ENCODE measurements at places on chromosomes 5 and 9.

DNA sequence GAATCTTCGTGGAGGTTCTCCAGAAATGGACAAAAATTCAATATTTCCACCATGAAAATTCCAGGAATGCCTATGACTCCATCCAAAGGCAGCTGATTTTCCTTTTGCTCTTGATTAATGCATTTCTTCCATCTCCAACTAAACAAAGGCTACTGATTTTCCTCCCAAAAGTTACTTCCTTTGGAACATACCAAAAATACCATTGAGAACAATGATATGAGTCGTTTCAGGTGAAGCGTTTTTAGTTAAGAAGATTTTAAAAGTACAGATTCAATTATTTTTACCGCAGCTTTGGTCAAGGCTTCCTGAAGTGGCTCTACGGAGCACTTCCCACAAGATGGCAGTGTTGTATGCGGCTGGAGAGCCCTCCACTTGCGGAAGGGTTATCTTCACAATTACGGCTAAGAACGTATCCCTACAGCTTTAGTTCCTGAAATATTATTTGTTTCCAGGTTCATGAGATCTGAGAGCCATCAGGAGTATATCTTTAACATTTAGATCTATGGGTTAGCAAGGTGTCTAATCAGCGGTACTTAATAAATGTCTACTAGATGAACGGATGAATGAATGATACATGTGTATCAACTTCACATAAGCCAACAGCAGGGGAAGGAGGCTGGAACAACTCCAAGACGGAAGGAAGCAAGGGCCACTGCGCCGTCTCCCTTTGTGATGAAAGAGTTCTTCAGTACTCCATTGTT is 35.9 kb upstream of the ARSB start:
- DNase-seq: peak; percentile 4

- no peak for DNase-seq
These were observed 107.7 kb downstream of the PDE4D start for GRCh38 chr5:59785676-59786333.

GRCh38 chr9:106104887-106105286 is 410.5 kb downstream of the TMEM38B start:
- DNase-seq: no peak

DNA sequence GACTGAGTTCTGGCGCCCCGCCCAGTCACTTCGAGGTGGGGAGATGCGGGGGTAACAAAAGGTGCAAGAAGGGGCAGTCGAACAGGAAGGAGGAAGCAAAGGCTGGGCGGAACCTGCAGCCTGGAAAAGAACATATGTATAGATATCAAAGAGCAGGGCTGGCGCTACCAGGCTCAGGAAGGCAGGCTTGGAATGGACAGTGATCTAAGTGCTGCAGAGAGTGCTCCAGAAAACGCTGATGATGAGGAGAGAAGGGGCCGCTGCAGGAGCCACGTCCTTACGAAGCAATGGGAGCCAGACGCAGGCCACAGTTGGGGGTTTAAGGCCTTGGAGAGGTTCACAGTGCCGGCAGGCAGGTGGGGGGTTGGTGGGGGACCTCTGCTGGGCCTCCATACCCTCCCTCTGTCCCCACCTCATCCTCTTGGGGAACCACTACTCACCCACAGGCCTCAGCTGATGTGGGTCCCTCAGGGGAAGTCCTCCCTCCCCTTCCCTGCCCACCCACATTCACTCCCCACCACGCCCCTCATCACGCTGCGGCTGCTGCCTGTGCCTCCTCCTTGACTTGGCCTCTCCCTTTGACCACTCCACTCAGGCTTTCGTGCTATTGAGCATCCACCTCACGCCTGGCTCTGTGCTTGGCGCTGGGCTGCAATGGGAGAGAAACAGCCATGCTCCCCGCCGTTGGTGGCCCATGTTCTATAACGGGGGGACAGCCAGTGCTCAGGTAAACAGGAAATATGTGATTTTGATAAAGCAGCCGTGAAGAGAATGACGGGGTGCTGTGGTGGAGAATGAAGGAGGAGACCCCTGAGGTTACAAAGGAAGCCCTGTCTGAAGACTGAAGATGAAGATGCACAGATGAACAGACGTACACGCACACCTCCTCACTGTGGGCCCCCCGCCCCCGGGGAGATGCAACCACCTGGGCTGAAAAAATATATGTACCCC is 40.5 kb upstream of the RPL26L1 start:
- DNase-seq: peak; percentile 61

DNA sequence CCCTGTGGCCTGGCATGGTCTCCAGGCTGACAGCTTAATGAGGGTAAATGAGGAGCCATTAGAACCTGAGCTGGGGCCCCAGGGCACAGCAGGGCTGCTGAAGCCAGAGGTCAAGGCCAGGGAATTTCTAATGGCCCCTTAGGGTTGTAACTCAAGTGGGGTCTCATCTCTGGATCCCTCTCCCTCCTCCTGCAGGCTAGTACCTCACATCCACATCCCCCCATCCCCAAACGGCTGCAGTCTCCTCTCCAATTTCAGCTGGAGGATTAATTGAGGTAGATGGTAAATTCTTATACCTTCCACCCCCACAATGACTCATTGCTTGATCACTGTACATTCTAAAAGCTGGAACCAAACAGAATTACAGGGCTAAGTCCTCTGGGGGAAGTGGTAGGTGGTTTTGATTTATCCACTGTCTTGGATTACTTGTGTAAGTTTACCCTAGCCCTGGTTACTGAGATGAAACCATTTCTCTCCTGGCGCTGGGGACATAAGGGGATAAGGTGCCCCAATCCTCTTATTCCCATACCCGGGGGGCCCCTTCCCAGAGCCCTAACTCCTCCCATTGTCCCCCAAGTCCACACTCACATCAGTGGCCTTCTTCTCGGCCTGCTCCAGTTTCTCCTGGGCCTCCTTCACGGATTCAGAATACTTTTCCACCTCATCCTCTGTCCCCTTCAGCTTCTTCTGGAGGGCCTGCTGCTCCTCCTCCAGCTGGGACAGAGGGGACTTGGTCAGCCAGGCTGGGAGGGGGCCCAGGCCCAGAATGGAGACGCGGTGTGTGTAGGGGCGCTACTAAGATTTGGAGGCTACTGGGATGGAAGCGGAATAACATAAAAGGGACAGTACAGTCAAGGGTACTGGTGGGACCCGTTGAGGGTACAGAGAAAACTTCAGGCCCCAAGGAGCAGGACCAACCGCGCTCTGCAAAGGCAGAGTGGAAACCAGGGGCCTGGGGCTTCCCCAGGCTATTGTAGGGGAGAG is 875 bp downstream of the TPM2 start:
- DNase-seq: no peak

GRCh38 chr9:120922404-120923195 is 4.0 kb downstream of the TRAF1 start:
- DNase-seq: no peak

GRCh38 chr5:80300125-80300524 is 19.7 kb upstream of the SPZ1 start:
- DNase-seq: no peak

- no peak for DNase-seq
These were observed 13.0 kb downstream of the TNIP1 start for GRCh38 chr5:151067632-151068432.

DNA sequence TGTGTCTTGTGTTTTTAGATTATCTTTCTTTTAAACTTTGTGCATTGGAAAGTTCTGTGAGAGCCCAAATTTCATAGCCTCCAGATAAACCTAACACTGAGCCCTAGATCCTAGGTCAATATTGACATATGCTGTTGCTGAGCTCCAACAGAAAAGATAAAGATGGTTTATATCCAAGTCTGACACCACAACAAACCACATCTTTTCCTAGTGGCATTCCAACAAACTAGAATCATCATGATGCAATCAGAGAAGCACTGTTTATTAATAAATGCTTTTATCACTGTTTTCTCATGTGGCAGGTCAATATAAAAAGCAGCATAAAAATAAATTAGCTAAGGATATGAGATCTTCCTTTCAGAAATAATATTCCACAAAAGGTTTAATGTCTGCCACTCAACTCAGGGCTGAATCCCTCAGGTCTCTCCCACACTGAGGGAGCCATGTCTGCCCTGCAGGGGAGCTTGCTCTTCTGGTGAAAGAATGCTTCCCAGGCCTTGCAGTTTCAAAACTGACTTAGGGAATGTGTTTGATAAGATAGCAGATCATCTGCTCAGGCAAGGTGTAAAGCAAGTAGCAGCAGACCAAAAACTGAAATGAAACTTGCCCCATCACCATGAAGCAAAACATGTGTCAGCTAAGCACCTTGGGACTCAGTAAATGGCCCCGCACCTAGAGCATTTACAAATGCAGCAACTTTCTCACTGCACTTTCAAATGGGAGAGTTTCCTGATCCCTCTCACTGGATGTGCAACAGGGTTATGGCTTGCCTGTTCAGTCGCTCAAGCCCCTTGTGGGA is 493.0 kb downstream of the AGTPBP1 start:
- DNase-seq: no peak

GRCh38 chr9:92181296-92181695 is 66.1 kb upstream of the SPTLC1 start:
- no peak for DNase-seq

DNA sequence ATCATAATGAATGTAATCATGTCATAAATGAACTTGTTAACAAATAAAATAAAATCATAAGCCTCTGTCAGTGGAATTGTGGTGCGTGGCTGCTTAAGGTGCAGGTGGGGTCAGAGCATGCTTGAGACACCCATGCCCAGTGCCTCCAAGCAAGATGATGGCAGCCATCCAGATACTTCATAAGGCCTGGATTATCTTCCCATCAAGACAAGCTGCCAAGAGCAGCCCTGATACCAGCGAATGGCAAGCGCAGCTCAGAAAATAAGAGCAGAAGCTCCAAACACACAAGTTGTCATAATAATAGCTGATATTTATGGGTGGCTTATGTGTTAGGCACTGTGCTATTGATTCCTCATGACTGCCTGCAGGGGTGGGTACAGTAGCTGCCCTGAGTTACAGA is 21.8 kb upstream of the LMX1B start:
- DNase-seq: no peak

DNA sequence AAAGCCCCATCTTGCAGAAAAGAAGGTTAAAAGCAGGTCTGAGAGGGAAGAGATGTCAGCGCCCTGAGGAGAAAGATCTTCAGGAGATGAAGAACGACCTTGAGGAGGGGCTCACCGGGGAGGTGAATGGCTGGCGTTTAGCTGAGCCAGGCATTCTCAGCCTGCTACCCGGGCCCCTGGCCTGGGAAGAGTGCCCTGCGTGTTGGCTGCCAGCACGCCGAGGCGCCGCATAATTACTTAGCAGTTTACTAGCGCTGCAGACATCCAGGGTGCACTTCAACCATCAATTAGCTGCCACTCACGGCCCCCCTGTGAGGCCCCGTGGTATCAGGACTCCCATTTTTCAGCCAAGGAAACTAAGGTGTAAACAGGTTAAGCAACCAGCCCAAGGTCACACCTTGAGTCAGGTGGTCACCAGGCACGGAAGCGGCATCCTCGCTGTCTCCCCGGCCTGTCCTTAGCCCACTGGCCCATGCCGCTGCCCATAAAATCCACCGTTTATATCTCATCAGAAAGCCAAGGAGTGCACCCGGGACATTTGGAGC is 551.9 kb downstream of the BNC2 start:
- DNase-seq: no peak

DNA sequence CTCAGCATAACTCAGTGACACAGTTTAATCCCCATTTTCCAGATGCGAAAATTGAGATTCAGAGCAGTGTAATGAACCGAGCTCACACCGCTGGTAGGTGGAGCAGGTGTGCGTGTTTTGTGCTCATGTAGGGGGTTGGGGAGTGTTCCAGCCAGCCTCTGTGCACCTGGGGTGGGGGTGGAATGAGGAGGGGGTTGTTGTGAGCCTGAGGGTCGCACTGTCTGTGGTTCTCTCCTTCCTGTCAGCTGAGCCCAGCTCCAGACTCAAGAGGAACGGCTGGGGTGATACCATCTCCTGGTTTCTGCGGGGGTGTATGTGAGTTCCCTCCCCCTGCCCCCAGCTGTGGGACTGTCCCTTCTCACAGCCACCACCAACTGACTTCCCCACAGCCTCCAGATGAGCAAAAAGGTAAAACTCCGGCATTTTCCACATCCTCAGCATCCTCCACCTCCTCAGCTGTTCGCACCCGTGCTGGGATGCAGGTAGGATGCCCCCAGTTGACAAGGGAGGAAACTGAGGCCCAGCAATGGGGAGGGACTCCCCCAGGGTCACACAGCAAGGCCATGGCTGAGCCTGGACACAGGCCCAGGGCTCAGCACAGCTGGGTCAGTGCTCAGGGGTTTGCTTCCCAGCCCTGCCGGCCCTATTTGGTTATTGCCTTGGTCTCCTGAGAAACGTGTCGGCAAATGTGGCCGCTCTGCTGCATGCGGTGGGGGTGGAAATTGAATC is 2.1 kb downstream of the SH2D3C start:
- DNase-seq: peak; percentile 69

DNA sequence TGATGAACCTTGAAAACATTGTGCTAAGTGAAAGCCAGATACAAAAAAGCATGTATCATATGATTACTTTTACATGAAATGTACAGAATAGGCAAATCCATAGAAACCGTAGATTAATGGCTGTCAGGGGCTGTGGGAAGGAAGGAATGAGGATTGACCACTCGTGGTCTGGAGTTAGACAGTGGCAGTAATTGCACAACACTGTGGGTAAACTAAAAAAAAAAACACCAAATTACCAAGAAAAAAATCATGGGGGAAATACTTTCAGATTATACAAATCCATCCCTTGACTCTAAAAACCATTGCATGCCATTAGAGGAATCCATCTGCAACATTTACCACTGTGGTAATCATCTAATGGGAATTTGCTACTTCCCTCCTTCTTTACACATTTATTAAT is 140.0 kb downstream of the SIL1 start:
- DNase-seq: no peak

DNA sequence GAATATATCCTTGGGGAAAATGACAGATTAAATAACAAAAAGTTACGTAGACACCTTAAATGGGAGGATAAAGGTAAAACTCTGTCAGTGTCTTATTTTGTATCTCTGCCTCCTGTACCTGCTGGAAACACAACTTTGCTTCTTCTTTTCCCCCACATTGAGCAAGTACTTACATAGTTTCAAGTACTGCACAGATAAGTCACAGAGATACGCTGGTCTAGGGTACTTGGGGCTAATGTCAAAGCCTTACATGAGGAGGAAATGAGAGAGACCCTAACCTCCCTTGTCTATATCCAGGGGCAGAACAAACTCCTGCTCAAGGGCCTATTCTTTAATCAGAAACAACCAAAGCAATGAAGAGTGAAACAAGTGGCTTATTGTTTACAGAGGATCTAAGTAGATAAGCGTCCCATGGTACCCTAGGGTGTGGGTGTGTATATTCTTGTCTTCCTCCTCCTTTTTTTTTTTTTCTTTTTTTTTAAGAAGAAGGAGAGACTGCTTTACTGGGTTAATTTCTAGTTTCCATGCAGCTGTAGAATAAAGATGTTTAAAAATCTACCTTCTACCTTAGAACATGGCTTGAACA is 43.1 kb downstream of the ELL2 start:
- no peak for DNase-seq

GRCh38 chr9:35186524-35186923 is 24.7 kb downstream of the UNC13B start:
- DNase-seq: no peak

All from effector memory CD8-positive, alpha-beta T cell (primary cell).